ENCODE measurements at places on chromosomes 6 and 20. TPM values are rescaled to one million over a fixed set of nuclear protein-coding genes. Genes with fewer than 3 reads are reported as not detected.

Gene SALL4
- total RNA-seq = 1.4 TPM

Gene FKBP1C
- total RNA-seq = 0.34 TPM

Gene EMILIN3
- total RNA-seq = not detected

Gene CLPSL1
- total RNA-seq = not detected

Gene C2
- 0.71 TPM for total RNA-seq

Gene DPPA5
- total RNA-seq = not detected

Gene PSMB1
- 203 TPM for total RNA-seq

Gene EYA4
- 2.4 TPM for total RNA-seq

Gene FRK
- 1.0 TPM for total RNA-seq

Gene SNRPB
- 222 TPM for total RNA-seq

Gene WASF1
- total RNA-seq = 8.2 TPM

Gene BPI
- total RNA-seq = not detected

Gene EPPIN
- total RNA-seq = not detected

Gene APMAP
- total RNA-seq = 111 TPM

Gene MUCL3
- total RNA-seq = not detected

Gene SDCBP2
- total RNA-seq = 65.3 TPM

Gene CST4
- not detected for total RNA-seq

Gene DCDC2
- total RNA-seq = 6.6 TPM

Gene MYLK4
- total RNA-seq = 0.64 TPM

Gene JPH2
- total RNA-seq = 0.68 TPM

Gene GSTA3
- total RNA-seq = not detected

Gene KPNA5
- total RNA-seq = 5.5 TPM

Gene UBD
- total RNA-seq = not detected

Gene ESR1
- total RNA-seq = under 0.01 TPM

Gene BCAS4
- 13.2 TPM for total RNA-seq

Gene XKR7
- not detected for total RNA-seq

Gene NKX2-2
- total RNA-seq = not detected

Gene DEFB132
- total RNA-seq = not detected

Gene HLA-DRA
- 1.1 TPM for total RNA-seq

Gene PPP1R18
- total RNA-seq = 56.9 TPM

Gene TGM6
- not detected for total RNA-seq

Gene FUT9
- total RNA-seq = under 0.01 TPM

Data from nasal cavity respiratory epithelium epithelial cell of viscerocranial mucosa (primary cell).